ENCODE measurements at places on chromosomes 13 and 19. TPM values are rescaled to one million over a fixed set of nuclear protein-coding genes. Genes with fewer than 3 reads are reported as not detected.

Gene PGLYRP1
- not detected for total RNA-seq

DNA sequence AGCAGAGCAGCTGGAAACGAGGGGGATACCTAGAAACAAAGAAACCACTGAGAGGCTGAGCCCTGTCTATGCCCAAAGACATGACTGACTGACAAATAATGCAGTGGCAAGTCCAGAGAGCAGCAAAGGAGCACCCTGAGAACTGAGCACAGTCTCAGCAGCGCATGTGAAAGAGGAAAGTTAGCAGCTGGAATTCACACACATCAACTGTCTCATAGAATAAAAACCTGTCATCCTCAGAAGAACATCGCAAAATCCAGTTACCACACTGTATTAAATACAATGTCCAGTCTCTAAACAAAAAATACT lies 24.1 kb upstream of the DLEU7 start:
- ATAC-seq, result no peak

- no peak for ATAC-seq
These were observed 549.6 kb downstream of the FGF9 start for GRCh38 chr13:22220151-22221135.

DNA sequence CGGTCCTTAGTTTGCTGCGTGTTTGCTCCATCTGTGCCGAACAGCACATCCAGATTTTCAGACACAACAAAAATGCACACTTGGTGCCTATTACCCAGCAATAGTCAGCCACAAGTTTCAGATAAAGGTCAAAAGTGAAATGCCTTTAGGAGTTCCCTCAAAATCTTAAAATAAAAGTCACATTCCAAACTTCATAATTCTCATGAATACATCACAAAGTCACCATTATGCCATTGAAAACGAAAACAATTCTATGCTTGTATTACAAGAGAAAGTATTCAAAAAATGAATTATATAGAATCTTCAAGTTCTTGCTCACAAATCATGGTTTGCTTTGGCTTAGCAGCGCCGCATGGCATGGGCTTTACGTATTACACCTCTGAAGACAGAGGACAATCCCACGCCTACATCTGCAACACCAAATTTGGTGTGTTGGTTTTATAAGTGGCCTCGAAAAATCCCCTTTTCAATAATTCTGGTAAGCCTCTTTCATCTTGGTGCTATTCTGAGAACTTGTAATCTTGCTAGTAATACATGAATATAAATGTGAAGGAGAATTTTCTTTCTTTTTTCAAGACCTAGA lies 26.6 kb downstream of the COL4A1 start:
- peak; percentile 50 for ATAC-seq

DNA sequence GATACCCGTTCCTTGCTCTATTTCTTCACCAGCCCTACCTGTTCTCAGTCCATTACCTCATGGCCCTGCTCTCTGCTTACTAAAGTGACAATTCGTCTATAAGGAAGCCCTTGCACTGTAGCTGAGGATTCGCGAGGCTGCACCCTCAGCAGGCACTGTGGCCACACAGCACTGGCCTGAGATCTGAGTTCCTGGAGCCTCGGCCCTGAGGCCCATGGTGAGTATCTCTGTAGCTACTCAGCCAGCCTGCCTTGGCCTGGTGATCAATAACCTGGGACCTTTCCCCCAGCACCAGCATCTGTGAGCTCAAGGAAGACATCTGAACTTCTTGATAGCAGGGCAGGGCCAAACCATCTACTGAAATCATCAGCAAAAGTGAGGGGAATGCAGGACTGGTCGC lies 90.7 kb downstream of the RGCC start:
- no peak for ATAC-seq

DNA sequence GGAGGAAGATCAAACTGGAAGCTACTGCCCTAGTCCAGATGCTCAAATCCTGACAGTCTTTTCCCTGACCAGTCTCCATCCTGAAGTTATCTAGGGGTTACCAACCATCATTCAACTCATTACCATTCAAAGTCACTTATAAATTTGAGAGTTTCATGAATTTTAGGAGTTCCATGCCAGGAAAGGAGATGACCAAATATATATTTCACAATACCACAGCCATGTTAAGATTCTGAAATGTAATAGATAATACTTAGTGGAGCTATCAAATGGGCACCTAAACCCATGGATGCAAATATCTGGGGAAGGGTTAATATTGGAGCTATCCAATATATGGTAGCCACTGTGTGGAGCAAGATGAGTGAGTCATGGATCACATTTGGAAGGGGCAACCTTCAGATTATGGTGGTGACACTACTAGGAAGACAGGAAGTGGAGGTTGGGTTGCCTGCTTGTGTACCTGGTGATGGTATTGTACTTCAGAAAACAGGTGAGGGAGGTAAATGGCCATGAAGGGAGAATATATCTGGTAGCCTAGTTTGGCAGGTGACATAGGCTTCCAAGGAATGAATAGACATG lies 18.7 kb downstream of the ZNF586 start:
- no peak for ATAC-seq

Gene IZUMO2
- total RNA-seq, result not detected

DNA sequence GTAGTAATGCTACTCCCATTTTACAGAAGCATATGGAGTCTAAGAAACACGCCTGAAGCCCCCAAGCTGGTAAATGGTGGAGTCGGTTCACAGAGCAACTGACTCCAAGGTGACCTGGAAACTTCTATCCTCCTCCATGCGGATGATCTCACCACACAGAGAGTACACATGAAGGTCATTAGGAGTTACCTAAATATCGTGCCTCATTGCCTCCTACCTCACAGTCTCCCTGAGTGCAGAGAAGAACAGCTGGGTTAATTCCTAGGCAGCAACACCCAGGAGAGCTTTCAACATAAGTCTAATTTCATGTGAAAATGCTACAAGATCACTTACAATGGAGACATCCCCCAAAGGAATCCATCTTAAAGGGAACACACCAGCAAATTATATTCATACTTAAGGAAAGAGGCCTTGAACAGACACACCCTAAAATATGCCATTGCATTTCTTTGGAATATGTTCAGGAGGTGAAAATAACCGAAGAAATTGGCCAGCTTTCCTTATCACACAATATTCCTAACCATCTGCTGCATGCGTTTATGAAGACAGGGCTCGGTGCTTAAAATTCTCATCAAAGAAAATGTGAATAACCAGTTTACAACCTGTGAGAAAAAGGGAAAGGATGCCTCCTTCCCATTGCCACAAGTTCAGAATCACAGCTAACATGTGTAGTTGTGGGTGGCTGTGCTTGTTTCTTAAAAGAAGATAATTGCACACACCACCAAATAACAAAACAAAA lies 203.6 kb upstream of the NBEA start:
- ATAC-seq, result no peak

Gene CEACAM5
- total RNA-seq, result not detected

DNA sequence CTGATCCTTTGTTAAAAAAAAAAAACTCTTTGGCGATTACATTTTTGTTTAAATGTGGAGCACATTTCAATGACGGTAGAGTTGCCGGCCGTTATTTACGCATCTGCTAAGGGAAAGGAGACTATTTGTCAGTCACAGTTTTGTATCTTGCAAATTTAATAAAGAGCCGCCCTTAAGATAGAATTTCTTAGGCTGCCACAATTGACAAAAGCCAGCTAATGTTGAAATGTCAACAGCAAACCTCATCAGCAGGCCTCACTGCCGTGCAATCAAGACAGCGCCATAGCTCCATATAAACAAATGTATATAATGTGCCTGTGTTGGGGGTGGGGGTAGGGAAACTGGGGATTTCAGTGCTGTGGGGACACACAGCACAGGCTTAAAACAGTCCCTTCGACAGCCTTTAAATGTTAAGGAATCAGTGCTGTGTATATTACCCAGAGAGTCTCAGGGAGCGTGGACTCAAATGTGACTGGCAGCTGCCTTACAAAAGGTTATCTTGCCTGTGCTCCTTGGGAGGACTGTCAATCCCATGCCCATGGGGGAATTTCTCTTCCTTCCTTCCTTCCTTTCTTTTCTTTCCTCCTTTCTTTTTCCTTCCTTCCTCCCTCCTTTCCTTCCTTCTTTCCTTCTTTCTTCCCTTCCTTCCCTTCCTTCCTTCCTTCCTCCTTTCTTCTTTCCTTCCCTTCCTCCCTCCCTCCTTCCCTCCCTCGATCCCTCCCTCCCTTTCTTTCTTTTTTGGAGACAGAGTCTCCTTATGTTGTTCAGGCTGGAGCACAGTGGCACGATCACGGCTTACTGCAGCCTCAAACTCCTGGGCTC lies 108.0 kb downstream of the URI1 start:
- no peak for ATAC-seq

- ATAC-seq, result peak; percentile 43
These were observed 24.9 kb downstream of the VRK3 start for GRCh38 chr19:50000038-50000840.

Gene CBLC
- not detected for total RNA-seq

Gene PABPC3
- total RNA-seq, result 0.28 TPM

Gene MTUS2
- 0.11 TPM for total RNA-seq

DNA sequence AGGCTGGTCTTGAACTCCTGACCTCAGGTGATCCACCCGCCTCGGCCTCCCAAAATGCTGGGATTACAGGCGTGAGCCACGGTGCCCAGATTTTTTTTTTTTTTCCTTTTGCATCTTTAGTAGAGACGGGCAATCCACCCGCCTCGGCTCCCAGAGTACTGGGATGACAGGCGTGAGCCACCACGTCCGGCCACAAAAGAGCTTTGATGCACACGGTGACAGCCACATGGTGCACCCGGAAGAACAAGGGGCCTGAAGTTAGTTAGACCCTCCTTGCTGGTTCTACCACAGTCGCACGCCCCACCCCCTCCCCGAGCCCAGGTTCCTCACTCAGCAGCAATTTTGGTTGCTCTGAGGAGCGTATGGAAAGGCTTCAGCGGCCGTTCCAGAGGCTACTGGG lies 54.2 kb upstream of the USE1 start:
- no peak for ATAC-seq

GRCh38 chr19:38193445-38193844 lies 30.6 kb downstream of the DPF1 start:
- ATAC-seq, result no peak

DNA sequence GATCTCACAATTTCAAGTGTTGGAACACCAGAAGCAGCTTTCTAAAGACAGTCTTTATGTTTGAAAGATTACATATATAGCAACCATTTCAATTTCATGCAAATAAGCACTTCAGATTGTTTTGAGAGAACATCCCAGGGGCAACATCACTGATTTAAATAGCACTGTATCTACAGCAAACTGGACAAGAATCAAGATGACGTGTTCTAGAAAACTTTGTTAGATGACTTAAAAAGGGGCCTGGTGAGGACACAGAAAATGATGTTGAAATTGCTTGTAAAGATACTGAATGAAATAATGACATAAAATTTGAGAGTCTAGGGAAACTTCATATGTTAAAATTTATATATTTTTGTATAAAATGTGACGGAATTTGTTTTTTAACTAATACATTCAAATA lies 277.1 kb downstream of the KLF12 start:
- ATAC-seq, result no peak

GRCh38 chr13:45433381-45433790 lies 15.2 kb upstream of the SLC25A30 start:
- no peak for ATAC-seq

GRCh38 chr13:46160471-46161066 lies 21.4 kb downstream of the LCP1 start:
- ATAC-seq, result peak; percentile 35

GRCh38 chr13:112897603-112897955 lies 71.4 kb upstream of the MCF2L start:
- ATAC-seq, result no peak

Gene FOXA3
- total RNA-seq, result 1.9 TPM

DNA sequence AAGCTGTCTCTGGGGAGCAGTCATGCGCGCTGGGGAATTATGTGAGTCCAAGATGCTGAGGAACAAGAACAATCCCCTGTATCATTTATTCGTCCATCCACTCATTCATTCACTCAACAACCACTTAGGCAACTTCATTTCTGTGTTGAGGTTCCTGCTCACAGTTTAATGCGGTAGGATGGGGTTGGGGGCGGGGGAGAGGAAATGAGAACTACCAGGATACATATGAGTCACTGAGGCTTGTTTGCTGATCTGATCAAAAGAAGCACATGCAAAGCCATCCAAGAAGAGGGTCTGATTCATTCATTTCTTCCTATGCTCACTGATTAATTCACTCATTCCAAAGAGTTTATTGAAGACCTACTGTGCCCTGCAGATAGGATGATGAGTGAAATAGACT lies 20.9 kb downstream of the ZNF536 start:
- ATAC-seq, result peak; percentile 44

Gene IL17D
- 0.21 TPM for total RNA-seq

Gene FOSB
- 20.7 TPM for total RNA-seq

DNA sequence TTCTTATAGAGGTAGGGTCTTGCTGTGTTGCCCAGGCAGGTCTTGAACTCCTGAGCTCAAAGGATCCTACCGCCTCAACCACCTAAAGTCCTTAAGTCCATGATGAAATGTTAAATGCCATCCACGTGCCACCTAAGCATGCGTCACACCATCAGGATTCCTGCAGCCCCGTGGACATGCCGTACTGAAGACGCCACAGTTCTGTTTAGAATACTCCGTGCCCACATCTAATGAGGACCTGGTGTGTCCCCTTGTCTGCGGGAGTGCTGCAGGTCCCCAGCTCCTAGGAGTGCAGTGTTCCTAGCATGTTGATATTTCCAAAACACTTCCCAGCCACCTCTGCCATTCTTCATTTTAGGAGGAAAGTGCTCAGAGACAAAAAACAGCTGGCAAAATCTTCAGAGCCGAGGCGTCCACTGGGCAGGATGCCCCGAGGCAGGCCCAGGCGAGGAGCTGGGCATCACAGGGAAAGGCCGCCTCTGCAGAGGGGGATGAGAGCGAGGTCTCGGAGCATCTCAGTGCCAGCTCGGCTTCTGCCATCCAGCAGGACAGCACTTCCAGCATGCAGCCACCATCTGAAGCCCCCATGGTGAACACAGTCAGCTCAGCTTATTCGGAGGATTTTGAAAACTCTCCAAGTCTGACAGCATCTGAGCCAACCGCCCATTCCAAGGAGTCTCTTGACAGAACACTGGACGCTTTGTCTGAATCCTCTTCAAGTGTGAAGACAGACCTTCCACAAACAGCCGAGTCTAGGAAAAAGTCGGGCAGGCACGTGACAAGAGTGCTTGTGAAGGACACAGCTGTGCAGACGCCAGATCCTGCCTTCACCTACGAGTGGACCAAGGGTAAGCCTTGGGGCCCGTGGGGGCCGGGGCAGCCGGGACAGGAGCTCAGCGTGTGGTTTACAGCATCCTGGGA lies 13.2 kb downstream of the C19orf44 start:
- no peak for ATAC-seq

GRCh38 chr13:18962168-18962734 lies 219.4 kb downstream of the TUBA3C start:
- ATAC-seq, result no peak

- ATAC-seq, result no peak
These were observed 505.5 kb downstream of the DIAPH3 start for GRCh38 chr13:59658027-59658737.

GRCh38 chr13:20775961-20776360 lies 2.2 kb upstream of the EEF1AKMT1 start:
- no peak for ATAC-seq

- ATAC-seq, result no peak
These were observed 22.6 kb downstream of the RXFP2 start for GRCh38 chr13:31761951-31762350.

Gene ATP8B3
- total RNA-seq, result 10.1 TPM

Data from activated T-helper 17 cell treated with anti-CD3 and anti-CD28 coated beads, Interleukin-2, amount 50 U/mL, for 72 hours (primary cell).